Stimulated activated CD4-positive, alpha-beta T cell treated with anti-CD3 and anti-CD28 coated beads, Interleukin-12 subunit alpha, Interleukin-12 subunit beta, amount 100 ng/mL, for 4 hours (primary cell): ENCODE measurements at places on chromosomes 2 and 18.

- no peak for DNase-seq
Measured at GRCh38 chr18:3869848-3870247, 419.9 kb downstream of the TGIF1 start.

- DNase-seq = no peak
Measured at GRCh38 chr2:112198780-112199179, 56.1 kb downstream of the ZC3H8 start.

DNA sequence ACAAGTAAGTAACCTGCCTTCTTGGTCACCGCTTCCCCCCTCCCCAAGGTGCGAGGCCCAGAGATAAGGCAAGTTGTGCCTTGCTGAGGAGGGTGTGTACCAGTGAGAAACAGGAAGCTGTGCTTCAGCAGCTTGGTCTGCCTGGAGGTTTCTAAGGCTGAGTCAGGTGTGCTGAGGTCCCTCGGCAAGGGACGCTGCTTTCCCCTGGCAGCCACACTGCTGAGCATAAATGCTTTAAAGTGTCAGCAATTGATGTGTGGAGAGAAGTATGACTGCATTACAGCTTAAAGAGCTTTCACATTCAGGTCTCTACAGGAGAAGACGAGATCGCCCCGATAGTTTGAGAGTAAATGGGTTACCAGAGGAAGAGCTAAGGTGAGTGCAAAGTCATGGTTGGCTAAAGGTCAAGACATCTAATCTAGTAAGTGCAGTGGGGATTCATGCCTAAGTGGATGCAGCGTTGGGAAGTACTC is 86.9 kb downstream of the LIMS1 start:
- DNase-seq = peak; percentile 61

DNA sequence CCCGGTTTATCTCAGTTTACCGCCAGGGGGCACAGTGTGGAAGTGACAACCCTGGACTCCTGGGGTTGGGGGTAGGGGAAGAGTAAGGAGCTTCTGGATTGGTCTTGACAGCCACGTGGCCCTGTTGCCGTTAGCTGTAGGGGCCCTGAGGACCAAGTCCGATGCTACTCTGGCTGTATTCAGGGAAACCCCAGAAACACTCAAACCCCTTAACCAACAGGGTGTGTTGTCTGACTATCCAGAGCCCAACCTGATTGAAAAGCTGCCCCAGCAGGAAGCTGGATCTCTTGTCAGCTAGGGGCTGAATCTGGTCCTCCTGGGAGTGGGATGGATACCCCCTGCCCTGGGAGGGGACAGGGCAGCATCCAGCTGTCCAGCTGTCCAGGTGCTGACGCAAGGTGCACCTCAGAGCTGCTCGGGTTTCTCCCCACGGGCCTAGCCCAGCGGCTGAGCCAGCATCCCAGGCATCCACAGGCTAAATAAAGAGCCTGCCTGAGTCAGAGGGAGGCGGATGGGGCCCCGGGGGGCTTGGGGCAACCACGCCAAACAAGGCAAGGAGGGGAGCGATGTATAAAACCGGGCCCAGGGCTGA is 3.1 kb upstream of the GMPPA start:
- DNase-seq = peak; percentile 40

DNA sequence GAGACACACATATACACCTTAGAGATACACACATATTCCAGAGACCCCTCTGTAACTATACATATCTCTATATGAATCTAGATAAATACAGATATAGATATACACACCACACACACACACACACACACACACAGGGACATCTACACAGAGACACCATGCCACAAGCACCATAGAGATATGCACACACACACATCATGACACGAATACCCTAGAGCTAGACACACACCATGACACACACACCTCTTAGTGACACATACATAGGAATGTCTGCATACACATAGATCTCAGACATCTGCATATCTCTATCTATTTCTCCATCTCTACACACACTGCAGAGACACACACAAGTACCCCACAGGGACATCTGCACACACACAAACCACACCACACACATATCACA is 270.0 kb downstream of the CYRIA start:
- no peak for DNase-seq

GRCh38 chr18:23712445-23712844 is 23.2 kb downstream of the LAMA3 start:
- no peak for DNase-seq

GRCh38 chr2:46555011-46555410 is 75.6 kb downstream of the TMEM247 start:
- DNase-seq = peak; percentile 41

DNA sequence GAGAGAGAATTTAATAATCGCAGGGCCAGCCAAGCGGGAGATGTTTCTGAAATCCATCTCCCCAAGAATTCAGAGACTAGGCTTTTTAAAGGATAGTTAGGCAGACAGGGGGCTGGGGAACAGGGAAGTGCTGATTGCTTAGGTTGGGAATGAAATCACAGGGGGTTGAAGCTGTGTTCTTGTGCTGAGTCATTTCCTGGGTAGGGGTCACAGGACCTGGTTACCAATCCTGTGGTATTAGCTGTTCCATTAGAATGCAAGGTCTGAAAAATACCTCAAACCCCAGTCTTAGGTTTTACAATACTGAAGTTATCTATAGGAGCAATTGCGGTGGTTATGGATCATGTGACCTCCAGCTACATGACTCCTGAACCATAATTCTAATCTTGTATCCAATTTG is 4.6 kb downstream of the SP140 start:
- no peak for DNase-seq

DNA sequence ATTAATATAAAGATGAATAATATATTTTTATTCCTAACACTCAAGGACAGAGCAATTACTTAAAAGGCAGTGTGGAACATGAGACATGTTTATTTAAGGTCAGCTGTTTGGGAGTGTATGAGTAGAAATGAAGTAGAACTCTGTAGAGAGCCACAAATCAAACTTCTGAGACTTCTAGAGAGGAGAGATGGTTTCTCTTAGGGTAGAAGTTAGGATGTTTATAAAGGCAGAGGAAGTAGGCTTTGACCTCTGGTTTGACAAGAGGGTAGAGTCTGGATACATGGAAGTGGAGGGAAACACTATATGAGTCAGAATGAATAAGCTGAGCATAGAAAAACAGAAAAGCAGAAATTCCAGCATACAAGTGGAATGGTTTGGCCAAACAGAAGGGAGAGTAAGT is 262.1 kb upstream of the KLHL14 start:
- DNase-seq = no peak

- no peak for DNase-seq
Measured at GRCh38 chr2:74979844-74980243, 21.4 kb downstream of the POLE4 start.

- peak; percentile 22 for DNase-seq
Measured at GRCh38 chr18:45686891-45687611, 36.9 kb upstream of the SLC14A1 start.

- DNase-seq = no peak
Measured at GRCh38 chr2:174972924-174973323, 32.3 kb downstream of the CHN1 start.

- no peak for DNase-seq
Measured at GRCh38 chr2:188524519-188525113, 232.9 kb downstream of the GULP1 start.

GRCh38 chr2:222174450-222174849 is 124.3 kb downstream of the PAX3 start:
- DNase-seq = no peak

- no peak for DNase-seq
Measured at GRCh38 chr2:35973737-35974132, 381.8 kb upstream of the CRIM1 start.

DNA sequence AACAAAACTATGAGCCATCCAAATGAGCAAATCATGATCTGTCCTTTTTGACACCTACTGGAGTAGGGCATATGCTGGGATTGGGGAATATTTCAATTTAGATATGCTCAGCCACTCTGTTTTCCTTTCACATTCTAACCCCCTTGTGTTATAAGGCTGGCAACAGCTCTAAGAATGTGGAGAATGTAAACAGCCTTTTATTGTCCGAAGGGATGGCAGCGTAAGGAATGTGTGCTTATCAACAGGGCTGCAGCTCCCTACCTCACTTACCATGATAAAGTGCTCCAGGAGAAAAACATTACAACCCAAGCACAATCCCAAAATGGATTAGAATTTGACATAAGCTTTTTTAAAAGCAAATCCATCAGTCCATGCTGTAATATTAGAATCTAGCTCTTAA is 2.2 kb downstream of the NXPH2 start:
- DNase-seq = no peak

GRCh38 chr2:239151201-239152131 is 249.4 kb downstream of the HDAC4 start:
- DNase-seq = no peak

- no peak for DNase-seq
Measured at GRCh38 chr2:86562485-86562921, 740 bp downstream of the CHMP3 start.

GRCh38 chr2:5353565-5353964 is 338.6 kb upstream of the SOX11 start:
- DNase-seq = no peak

- peak; percentile 48 for DNase-seq
Measured at GRCh38 chr2:191020742-191021381, 6.9 kb upstream of the STAT1 start.

DNA sequence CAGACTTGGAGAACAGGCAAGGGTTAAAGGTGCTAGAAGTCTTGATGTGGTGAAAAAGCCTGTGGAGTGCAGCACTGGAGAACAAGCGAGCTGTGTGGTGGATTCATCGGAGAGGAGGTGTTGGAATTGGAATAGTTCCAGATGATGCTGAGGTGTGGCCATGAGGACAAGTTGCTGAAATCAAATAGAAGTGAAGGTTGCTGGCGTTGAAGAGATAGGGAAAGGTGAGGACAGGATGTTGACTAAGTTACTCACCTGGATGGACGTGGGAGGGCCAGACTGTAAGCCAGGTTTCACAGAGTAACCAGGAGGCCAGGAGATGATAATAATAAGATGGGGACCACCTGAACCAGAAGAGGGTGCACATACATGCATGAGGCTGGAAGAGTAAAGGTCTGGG is 173.4 kb downstream of the DIS3L2 start:
- DNase-seq = no peak

DNA sequence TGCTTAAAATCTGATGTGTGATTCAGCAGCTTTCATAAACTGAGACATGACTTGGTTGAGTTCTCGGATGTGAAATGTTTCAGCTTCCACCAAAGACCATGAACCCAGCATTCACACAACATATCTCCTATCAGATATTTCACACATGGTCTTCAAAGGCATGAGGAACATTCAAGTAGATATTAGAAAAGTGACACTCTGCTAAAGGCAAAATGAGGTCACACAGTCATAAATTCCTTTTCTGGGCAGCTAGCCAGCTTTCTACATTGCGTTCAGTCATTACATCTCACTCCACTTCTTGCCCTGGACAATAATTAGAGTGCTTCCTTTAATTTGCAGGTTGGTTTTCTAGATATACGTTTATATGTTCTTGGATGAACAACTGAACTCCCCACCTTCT is 96.7 kb downstream of the GAREM1 start:
- no peak for DNase-seq

- DNase-seq = no peak
Measured at GRCh38 chr2:226622484-226622883, 177.1 kb downstream of the IRS1 start.

DNA sequence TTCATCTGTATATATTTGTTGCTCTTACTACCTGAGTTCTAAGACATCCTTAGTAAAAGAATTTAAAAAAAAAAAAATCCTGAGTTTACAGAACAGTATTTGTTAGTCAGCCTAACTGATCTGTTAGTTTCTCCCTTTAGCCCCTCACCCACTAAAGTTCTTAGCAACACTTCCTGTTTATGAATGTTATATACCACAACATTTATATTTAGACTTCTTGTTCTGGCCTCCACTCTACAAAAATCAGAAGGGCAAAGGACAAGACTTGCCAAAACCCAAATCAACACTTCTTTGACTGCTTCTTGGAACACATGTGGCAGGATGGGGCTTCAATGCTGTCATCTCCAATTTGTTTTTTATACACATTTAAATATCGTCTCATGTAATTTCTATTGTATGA is 71.1 kb downstream of the MGAT5 start:
- no peak for DNase-seq

DNA sequence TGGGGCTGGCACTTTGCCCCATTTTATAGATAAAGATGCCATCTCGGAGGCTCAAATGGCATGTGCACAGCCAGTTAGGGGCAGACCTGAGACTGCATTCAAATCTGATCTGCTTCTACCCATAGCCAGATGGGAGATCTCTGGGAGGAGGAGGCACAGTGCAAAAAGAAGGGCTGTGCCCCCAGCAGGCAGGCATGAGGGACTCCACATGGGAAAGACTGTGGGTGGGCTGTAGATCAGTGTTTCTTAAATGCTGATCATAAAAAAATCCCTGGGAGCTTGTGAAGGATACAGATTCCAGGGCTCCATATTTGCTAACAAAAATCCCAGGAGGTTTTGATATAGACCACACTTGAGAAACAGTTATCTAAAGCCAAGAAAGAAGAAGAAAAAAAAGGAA is 15.2 kb downstream of the PAX8 start:
- no peak for DNase-seq

- no peak for DNase-seq
Measured at GRCh38 chr2:184119989-184120800, 478.1 kb upstream of the ZNF804A start.

GRCh38 chr2:150413366-150413765 is 74.1 kb downstream of the RND3 start:
- DNase-seq = no peak

- DNase-seq = no peak
Measured at GRCh38 chr18:3223356-3223755, 3.6 kb upstream of the MYOM1 start.

DNA sequence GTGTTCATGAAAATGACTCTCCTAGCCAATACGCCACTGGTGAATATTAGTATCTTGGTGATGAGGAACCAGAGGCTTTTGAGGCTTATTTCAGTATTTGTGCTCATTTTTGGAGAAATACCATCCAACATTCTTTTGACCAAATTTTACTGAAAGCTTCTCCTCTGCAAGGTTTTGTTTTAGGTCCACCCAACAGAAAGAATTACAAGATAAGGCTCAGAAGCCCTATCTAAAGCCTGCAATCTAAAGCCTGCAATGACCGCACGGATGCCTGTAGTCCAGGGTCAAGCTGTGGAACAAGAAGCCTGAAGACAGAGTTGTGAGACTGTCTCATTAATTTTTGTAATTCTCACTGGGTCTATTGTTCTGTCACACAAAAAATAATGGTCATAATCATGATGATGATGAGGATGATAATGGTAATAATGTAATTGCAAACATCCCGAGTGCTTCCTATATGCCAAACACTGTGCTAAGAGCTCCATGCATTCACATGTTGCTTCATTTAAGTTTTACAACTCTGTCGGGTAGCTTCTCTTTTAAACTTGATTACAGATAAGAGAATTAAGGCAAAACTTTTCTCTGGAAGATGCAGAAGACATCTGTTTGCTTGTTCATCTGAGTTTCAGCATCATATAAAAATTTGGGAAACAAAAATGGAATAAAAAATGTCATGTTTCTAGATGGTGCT is 33.2 kb upstream of the NCOA1 start:
- DNase-seq = no peak
